ENCODE measurements at places on chromosomes 12 and 14.

- DNase-seq = peak; percentile 94
Measured at GRCh38 chr12:125683748-125684381, 618.6 kb downstream of the AACS start.

DNA sequence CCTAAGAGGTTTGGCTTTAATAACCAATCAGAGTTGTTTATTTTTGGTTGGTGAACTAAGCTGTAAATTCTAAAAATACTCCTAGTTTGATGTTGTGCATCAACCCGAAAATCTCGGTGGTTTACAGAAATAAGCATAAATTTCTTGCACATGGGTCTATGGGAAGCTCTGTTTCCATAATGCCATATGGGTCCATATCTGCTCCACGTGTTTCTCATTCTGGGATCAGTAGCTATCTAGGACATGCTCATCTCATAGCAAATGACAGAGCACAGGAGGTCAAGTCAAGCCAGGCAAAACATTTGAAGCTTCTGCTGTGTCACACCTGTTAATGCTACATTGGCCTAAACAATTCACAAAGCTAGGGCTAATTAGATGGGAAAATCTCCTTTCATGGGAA, 23.1 kb downstream of the NUP37 start:
- DNase-seq = no peak

- DNase-seq = no peak
Measured at GRCh38 chr12:116469344-116469743, 89.8 kb upstream of the MAP1LC3B2 start.

DNA sequence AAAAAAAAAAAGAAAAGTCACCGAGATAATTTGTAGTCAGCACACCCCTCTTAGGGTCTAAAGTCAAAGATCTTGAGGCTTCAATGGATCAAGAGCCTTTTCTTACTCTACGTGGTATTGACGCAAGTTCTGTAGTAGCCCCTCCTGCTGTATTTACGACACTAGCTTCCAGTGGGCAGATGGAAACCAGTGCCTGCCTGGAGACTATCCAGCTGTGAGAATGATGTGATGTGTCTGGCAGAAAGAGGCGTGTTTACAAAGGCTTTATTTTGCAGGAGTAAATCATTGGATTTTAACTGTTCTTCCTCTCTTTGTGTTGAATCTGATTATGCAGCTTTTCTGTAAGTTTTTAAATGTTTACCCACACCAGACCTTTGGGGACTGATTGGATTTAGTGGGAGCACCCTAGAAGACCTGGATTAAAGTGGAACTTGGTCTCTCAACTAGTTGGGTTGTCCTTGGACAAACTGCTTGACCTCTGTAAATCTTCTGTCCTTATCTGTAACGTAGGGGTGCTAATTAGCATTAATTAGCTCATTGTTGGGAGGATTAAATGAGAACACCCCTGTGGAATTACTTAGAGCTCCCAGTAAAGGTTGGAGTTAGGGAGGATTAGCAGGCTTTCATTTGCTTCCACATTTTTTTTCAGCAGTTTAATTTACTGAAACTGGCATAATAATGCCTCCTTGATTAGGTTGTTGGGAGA, 72.4 kb downstream of the RASSF3 start:
- no peak for DNase-seq

GRCh38 chr14:90062822-90063539, 1.2 kb downstream of the KCNK13 start:
- no peak for DNase-seq

DNA sequence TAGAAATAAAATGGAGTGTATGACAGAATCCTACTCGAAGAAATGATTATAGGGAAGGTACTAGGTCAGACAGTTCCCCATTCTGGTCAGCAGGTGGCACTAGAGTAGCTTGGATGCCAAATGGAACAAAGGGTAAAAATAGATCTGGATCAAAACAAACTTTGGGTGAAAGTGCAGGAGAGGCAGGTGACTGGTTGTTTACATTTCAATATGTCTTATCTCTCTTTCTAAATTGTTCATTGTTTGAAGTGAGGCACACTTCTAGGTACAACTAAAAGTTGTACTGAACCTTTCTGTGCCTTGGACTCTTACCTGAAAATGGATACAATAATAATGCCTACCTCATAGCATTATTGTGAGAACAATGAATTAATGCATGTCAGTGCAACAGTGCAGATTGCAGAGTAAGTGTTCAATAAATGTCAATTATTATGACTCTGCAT, 62.0 kb upstream of the OSBPL8 start:
- DNase-seq = peak; percentile 75

DNA sequence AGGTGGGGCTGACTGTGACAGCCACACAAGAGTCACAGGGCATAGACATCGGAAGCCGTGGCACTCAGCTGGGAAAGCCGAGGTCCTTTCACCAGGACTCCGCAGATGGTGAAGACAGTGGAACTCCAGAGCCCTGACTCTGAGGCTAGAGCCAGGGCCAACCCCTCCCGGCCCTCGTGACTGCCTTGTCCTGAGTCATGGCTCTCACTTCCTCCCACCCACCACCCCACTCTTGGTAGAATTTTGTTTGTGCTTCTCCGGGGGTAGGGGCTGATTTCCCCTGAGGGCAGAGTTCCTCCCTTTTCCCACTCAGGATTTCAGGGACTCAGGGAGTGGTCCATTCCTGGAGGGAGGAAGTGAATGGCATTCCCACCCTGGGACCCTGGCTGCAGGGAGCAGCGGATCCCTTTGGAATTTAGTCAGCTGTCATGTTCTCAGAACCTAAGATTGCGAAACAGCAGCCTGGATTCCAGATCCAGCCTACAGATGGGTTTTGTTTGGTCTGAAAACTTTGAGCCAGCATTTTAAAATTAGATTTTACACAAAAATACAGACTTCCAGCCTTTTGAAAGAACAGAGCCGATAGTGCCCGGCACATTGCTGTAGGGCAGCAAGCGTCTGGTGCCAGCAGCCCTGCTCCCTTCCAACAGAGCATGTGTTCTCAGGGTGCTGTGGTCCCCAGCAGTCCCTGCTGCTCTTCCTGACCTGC, 50.7 kb downstream of the TPCN1 start:
- DNase-seq = no peak

DNA sequence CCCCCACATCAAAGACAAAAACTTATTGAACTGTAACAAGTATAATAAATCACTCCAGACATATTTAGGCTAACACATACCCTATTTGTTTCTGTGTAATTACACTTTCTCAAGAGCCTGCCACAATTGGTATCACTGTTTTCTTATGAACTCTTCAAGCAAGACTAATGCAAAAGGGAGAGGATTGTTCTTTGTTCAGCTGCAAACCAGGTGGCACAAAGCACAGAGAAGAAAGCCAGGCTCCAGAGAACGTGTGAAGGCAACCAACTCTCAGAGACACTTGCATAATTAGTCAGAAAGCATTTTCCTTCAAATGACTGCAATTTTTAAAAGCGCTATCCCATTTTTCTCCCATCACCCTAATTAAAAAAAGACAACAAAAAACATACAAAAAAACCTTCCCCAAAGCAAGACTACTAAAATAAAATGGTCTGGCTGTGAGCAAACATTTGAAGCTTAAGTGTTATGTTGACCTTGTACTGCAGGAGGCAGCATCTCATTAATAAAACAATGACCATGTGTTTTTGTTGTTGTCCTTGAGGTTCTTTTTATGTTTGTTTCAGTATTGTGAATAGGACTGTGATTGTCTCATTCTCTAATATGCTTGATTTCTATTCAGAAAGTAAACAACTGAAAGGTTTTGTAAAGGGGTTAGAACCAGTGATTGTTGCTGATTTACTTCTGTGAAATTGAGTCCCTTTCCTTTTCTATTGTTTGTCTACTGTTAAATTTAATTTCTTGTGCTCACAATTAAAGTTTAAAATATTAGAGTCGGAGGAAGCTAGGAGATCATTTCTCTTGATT, 452.7 kb upstream of the PDE3A start:
- no peak for DNase-seq

- DNase-seq = no peak
Measured at GRCh38 chr12:31206038-31206670, 119.8 kb downstream of the SINHCAF start.

- no peak for DNase-seq
Measured at GRCh38 chr14:77917491-77918201, 117.7 kb downstream of the ADCK1 start.

DNA sequence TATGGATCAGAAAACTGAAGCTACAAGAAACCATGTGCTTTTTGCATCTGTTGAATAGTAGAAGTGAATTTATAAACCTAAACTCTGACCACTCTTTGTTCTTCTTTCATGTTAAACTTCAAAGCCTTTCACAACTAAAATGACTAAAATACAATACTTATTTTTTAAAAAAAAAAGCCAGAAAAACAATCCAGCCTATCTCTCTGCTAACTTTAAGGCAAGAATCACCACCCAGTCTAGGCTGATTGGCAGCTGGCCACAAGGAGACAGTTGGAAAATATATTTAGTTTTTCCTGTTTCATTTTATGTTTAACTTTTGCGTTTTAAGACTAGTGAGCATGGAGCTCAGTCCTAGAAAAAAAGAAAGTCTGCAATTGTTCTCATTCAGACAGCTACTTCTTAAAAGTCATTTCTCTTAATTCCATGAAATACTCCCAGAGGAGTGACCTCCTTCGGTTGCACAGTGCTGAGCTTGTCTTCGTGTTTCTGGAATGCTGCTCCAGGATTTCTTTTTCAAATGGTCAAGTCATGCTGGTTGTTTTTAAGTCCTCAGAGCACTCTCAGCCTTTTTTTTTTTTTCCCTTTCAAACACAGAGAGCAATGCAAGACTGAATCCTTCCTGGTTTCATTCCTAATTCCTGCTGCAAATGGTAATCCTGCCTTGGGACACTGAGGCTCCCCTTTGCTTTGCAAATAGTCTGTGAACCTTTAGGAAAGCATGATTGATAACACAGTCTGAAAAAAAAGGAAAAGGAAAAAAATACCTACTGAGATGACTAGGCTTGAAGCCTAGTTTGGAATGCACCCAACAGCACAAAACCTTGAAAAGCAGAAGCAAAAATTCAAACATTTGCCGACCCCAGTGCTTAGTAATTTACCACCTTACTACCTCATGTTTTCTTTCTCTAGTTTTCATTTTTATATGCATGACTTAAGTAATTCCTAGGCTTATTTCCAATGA, 233.3 kb upstream of the DAAM1 start:
- DNase-seq = no peak

GRCh38 chr14:95597784-95598211, 62.9 kb downstream of the GLRX5 start:
- peak; percentile 80 for DNase-seq

- DNase-seq = no peak
Measured at GRCh38 chr12:34389378-34390170, 367.3 kb downstream of the ALG10 start.

- DNase-seq = peak; percentile 73
Measured at GRCh38 chr12:5511644-5512600, 80.0 kb downstream of the NTF3 start.

DNA sequence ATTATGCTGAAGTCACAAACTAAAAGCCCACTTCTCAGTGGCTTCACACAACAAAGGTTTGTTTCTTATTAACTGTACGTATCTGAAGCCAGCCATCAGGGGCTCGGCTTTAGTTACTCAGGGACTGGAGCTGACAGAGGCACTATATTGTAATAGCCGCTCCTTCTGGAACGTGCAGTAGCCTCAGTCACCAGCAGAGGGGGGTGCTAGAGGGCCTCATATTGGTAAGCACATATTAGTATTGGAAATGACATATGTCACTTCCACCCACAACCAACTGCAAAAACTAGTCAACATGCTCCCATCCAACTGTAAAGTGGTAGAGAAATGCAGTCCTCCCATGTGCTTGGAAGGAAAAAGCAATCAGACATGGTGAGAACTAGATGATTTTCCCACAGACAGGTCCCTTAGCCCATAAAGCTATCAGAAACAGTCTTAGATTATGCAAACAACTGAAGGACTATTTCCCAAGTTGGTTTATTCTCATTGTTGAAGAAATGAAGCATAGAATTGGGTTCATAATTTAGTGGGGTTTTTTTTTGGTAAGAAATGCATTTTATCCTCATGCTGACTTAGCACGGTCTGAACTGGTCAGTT, 183.6 kb upstream of the G2E3 start:
- peak; percentile 71 for DNase-seq

DNA sequence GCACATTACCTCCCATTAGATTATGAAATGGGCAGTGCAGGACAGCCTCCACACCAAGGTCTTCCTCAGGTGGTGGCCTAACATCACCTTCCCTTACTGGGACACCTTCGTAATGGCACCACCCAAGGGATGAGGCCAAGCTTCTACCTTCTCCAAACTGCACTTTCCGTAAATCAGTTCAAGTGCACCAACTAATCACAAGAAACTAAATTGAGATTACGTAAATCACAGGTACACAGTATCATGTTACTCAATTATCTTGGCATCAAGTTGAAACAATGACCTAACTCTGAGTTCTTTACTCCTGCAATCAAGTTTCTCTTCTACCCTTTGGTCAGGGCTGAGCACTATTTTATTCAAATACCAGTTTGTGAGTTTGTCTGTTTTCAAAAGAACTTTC, 13.8 kb downstream of the SLC41A2 start:
- DNase-seq = no peak

DNA sequence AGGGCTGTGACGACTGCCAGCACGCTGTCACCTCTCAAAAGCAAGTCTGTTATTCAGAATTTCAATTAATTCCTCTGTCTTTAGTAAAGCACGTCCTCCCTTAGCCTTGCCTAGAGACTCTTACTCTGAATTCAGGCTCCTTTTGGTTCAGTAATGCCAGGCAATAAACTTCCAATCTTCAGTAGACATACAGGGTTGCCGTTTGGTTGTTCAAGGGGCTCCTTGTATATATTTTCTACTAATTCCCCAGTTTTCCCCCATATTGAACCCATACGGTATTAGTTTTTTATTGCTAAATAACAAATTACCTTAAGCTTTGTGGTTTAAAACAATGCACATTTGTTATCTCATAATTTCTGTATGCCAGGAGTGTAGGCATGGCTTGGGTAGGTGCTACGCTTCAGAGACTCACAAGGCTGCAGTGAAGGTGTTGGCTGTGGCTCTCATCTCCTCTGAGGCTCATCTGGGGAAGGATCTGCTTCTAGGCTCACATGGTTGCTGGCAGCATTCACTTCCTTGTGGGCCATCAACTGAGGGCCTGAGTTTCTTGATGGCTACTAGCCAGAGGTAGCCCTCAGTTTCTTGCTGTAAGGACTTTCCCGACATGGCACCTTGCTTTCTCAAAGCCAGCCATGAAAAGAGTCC, 7.3 kb upstream of the CLECL1 start:
- no peak for DNase-seq

DNA sequence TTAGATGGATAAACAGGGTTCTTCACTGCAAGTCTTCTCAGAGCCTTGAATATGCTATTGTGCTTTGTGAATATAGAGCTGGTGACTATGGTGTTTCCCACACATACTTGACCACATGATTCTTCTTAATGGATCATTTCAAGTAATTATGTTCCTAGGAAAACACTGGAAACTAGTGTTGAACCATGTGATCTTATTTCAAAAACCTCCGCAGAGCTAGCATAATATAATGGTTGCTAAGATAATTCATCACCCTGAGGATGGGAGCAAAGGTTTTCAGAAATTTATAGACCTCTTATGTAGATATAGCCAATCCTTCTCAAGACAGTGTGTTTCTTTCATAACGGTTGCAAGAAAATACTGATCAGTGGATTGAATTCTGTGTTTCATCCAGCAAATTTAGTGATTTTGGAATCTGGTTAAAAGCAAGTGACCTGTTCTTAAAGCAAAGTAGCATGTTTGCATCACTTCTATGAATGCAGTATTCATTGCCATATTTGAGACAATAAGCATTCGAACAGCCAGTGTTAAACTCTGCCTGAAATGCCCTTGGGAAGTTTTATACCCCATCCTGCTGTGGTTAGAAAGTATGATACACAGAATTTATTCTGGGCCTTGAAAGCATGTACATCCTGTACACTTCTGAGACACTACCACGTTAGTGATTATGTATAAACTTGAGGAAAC, 341.0 kb upstream of the E2F7 start:
- DNase-seq = no peak
